Fibroblast of the conjunctiva (primary cell): ENCODE measurements at places on chromosomes 4 and X.

DNA sequence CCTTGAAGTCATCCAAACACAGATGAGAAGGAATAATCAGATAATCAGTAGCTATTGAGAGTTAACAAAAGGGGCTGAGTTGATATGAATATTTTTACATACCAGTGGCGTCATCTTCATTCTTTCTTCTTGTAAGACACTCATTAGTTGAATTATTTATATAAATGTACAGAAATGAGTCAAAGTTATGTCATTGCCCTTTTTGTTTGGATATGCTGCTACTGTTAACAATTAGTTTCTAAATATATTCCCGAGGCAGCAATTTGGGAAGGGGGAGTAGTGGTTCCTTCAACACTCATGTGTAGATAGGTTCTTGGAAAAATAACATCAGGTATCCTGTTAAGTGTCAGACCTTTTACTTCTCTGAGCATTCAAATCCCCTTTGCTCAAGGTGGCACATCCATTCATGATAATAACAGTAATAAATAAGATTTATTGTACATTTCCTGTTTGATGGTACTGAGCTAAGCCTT lies 436.6 kb downstream of the SPRY1 start:
- no peak for DNase-seq

- peak; percentile 35 for DNase-seq
Measured at GRCh38 chrX:110086162-110086915, 83.4 kb downstream of the TMEM164 start.

DNA sequence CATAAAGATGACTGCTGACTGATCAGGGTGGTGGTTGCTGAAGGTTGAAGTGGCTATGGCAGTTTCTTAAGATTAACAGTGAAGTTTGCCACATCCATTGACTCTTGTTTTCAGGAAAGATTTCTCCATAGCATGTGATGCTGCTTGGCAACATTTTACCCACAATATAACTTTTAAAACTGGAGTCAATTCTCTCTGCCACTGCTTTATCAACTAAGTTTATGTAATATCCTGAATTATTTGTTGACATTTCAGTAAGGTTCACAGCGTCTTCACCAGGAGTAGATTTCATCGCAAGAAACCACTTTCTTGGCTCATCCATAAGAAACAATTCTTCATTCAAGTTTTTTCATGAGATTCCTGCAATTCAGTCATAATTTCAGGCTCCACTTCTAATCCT lies 166.5 kb upstream of the SPRY1 start:
- DNase-seq = no peak

- DNase-seq = no peak
Measured at GRCh38 chrX:109614951-109615350, 10.0 kb downstream of the KCNE5 start.

DNA sequence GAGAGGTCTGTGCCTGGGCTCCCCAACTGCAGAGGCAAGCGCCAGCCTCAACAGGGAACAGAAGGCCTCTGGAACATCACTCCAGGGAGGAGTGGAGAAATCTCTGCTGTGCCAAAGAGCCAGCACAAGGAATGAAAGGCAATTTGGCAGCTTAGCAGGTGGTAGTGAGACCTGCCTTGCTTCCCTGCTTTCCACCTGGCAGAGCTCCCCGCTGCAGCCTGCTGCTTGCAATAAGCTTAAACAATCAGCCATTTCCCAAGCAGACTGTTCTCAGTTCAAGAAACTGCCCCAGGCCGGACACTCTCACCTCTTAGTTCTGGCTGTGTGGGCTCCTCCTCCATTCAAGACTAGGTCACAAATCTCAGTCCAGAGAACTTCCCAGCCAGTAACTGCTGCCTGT lies 370.6 kb downstream of the MAGEB5 start:
- no peak for DNase-seq

DNA sequence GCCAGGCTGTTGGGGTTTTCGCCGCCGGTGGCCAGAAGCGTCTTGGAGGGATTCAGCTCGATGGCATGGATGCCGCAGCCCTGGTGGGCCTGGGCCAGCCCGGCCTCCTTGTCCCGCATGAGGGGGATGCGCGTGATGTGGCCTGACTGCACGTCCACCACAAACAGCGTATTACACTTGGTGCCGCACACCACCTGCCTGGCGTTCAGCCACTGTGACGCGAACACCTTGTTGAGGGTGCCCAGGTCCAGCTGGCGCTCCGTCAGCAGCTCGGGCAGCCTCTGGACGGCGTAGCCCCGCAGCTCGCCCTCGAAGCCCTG lies 728 bp downstream of the DCAF12L2 start:
- no peak for DNase-seq

GRCh38 chr4:139593091-139593564 lies 37.1 kb upstream of the SETD7 start:
- DNase-seq = no peak

DNA sequence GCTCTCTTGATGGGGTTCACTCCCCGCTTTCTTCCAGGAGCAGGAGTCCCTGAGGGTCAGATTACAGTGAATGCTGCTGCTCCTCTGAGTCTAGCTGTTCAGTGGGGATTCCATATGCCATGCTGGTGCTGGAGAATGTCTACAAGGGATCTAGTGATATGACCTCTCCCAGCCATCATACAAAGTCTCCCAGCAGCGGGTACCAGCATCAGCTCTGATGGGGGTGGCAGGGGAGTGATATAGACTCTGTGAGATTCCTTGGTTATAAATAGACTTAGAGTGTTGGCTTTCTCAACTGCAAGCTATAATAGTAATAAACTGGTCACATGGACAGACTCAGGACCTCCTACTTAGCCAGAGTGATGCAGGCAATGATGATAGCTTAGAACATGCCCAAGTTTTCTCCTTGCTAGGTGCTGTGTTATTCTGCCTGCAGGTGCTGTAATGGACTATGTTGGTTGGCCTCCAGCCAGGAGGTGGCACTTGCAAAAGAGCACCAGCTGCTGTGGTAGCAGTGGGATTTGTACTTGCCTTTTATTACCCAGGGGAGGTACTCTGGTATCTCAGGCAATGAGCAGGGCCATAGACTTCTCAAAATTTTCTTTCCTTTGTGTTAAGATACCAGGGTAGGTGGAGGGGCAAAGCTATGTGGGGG lies 202.9 kb downstream of the CHIC1 start:
- DNase-seq = no peak

GRCh38 chrX:121356139-121356849 lies 308.9 kb downstream of the GLUD2 start:
- DNase-seq = no peak

- no peak for DNase-seq
Measured at GRCh38 chrX:102833136-102833535, 103.9 kb upstream of the RAB40AL start.

DNA sequence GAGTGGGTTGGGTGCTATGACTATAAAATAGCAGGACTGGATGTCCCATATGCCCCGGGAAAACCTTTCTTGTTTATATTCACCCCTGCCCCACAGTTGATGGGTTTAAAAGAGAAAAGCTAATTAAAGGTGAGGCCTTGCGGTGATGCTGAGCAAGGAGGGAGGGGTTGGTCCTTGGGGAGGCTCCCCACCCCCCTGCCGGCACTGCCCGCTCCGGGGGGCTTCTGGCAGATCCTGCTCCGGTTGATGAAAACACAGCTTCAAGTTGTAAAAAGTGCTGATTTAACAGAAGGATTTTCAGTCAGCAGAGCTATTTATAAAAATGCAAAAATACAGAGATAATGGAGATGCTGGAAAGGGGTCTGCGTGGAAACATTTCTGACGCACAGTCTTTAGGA lies 68.6 kb downstream of the MTMR1 start:
- DNase-seq = no peak

- no peak for DNase-seq
Measured at GRCh38 chrX:53990171-53990570, 54.1 kb downstream of the PHF8 start.

- no peak for DNase-seq
Measured at GRCh38 chr4:134888156-134888555, 686.6 kb upstream of the PABPC4L start.

GRCh38 chrX:109827772-109828171 lies 94.7 kb upstream of the ACSL4 start:
- DNase-seq = no peak

- no peak for DNase-seq
Measured at GRCh38 chr4:75142850-75143249, 209.9 kb downstream of the PARM1 start.

DNA sequence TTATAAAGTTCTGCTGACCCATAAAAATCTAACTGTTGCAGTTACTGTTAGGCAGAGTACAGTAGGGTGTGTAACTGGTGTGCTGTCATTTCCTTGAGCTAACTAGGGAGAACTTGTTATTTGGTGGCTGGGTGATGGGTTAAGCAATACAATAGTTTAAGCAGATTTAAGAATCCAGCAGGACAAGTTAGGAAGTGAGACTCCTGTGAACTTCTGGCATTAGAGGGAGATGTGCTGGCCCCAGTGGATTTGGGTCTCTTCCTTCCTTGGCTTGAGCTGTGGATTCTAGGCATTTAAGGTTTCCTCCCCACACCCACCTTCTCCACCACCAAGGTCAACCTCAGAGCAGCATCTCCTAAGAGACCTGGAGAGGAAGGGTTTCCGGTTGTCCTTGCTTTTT lies 70.5 kb downstream of the CLCN5 start:
- no peak for DNase-seq

GRCh38 chr4:139682741-139683151 lies 17.1 kb downstream of the MGST2 start:
- DNase-seq = no peak

- DNase-seq = no peak
Measured at GRCh38 chrX:40304115-40304514, 206.4 kb upstream of the BCOR start.

GRCh38 chr4:71120831-71121524 lies 127.5 kb downstream of the DCK start:
- no peak for DNase-seq

DNA sequence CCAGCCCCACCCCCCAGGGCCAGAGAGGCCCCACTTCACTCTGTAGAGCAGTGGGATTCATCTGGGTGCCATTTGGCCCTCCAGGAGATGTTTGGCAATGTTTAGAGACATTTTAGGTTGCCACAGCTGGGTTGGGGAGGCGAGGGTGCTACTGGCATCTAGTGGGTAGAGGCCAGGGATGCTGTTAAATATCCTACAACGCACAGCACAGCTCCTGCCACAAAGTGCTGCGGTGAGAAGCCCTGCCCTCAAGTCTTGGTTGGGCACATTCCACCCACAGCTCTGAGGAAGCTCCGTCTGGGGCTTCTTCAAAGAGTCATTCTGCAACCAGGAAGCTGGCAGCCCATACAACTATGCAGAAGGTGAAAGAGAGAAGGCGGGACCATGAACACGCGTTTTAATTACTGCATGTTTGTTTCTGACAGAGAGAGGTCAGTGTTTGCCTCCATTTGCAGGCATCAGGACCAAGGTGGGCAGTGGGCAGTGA lies 48.1 kb upstream of the FAM9C start:
- DNase-seq = no peak

DNA sequence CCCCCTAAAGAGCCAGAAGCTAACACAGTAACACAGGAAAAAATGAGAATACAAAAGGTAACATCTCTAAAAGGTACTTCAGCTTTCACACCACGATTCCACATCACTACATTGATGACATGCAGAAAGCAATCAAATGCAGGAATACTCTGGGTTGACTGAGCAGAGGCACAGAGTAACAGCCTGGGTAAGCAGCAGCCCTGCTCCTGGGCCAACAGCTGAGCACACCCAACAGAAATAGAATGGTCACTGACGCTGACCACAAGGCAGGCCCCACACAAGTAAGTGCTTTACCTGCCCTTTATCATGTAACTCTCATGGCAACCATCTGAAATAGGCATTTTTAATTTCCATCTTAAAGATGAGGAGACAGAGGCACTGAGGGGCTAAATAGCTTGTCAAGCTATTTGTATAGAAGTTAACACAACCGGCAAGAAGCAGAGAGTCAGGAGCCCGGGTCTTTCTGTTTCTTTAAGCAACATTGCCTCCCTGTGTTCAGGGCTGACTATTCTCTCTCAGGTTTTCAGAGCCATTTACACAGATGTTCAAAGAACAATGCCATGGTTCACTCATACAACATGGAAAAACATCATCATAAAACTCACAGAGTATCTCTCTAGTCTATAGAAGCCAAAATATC lies 168.9 kb downstream of the ZNF674 start:
- peak; percentile 37 for DNase-seq

DNA sequence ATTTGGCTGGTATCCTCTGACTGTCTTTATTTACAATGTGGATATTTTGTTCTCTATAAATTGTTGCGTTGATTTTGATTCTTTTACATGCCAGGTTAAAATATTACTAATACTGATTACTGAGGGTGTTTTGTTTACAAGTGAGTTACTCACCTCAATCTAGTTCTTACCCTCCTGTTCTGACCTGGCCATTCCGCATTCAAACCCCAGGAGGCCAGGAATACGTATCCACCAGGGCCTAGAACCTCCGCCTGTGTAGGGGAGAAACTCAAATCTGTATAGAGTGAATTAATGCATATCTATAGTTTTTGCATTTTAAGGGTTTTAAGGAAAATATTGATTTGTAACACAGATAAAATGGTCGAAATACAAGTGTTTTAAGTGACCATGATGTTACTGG lies 2.6 kb upstream of the ZFP42 start:
- DNase-seq = no peak

- no peak for DNase-seq
Measured at GRCh38 chrX:2345562-2345961, 155.2 kb downstream of the DHRSX start.

DNA sequence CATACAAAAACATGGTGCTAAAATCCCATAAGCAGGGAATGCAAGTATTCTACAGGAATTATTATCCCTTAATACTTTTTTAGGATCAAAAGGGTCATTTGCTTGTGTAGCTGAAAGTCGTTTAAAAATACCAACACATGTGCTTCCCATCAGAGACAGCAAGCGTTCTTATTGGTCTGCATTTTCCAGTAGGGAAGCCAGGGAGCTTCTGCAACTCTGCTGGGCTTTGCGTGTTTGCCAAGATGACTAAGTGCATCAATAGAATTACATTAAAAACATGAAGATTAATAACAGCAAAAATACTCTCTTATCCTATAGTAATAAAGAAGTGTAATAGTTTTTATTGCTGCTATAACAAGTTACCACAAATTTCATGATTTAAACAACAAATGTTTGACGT lies 111.2 kb downstream of the QDPR start:
- peak; percentile 30 for DNase-seq

- no peak for DNase-seq
Measured at GRCh38 chr4:173211222-173211621, 42.6 kb downstream of the GALNT7 start.

DNA sequence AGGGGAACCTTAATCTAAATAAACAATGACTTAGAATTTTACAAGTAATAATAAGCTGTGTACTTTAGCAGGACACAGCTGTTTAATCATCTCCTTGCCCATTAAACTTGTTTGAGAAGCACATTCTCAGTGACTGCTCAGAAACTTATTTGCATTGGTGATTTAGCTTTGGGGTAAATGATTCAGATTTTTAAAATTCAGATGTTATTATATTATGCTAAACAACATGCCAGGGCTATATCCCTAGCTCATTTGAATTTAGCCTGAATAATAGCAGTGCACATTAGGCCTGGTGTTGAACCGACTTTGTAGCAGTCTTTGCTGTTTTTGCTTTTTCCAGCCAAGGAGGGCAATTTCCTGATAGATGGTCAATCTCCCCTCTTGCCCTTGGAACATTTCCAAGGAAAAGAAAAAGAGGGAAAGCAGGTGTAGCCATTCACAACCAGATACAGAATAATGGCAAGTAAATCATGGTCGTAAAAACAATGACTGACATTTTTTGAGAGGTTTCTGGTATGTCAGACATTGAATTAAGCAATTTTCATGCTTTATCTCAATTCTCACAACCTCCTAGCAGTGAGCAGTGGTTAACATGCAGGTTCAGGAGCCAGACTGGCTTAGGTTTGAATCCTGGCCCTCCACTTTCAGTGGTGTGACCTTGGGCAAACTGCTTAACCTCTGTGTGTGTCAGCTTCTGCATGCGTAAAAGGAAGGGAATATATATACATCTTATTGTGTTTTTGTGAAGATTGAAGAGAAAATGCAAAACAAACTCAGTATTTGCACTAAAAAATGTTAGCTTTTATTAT lies 16.8 kb downstream of the ARHGEF38 start:
- no peak for DNase-seq
